ENCODE measurements at places on chromosomes 1 and 21.
A peak's percentile ranks its signal among the peaks of the same experiment; 100 is the strongest.

DNA sequence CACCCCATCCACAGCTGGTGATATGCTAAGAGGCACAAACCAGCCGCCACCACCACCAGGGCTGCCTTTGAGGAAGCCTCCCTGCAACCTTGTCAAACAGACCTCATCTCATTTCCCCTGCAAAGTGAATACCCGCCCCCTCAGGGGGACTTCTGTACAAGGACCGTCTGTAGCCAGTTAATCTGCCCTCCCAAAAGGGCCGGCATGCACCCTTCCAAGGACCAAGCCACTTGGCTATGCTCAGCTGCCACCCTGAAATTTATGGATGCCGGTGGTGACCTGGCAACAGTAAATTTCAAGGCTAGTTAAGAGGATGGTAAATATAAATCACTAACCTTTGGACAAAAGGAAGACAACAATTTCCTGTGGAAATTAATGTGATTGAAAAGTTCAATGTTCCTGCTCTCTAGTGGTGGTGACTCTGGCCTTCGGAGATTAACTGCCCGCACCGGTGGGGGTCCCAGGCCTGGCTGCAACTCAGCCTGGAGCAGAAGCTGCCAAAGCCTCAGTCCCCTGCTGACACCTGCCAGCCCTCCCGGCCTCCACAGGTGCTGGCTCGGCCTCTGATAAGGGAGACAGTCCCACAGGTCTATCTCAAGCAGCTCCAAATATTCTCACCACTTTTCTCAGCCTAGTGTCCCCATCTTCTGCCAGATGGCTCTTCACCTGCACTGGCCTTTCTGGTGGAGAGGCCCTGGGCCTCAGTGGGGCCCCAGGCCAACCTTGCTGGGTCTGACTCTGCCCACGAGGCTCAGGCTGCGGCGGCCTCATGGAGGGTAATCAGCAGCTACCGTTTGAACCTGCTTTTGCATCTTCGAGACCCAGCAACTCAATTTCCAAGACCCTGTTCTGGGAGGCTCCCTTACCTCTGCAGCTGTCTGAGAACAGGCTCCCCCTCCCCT lies 12.2 kb downstream of the TMEM53 start:
- no peak for DNase-seq

DNA sequence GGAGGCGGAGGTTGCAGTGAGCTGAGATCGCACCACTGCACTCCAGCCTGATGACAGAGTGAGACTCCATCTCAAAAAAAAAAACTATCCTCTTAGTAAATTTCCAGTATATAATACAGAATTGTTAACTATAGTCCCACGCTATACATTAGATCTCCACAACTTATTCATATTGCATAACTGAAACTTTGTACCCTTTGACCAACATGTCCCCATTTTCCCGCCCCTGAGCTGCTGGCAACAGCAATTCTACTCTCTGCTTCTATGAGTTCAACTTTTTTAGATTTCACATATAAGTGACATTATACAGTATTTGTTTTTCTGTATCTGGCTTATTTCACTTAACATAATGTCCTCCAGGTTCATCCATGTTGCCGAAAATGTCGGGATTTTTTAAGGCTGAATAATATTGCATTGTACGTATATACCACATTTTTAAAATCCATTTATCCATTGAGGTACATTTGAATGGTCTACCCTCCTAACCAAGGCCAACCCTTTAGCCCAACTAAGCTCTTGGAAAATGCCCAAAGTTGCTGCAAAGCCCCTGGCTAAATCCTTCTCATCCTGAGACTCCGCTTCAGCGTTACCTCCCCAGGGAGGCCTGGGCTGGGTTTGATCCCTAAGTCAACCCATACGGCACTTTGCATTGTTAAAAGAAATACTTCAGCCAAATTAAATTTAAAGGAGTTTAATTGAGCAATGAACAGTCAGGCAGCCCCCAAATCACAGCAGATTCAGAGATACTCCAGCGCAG lies 34.2 kb downstream of the NEK2 start:
- no peak for DNase-seq

DNA sequence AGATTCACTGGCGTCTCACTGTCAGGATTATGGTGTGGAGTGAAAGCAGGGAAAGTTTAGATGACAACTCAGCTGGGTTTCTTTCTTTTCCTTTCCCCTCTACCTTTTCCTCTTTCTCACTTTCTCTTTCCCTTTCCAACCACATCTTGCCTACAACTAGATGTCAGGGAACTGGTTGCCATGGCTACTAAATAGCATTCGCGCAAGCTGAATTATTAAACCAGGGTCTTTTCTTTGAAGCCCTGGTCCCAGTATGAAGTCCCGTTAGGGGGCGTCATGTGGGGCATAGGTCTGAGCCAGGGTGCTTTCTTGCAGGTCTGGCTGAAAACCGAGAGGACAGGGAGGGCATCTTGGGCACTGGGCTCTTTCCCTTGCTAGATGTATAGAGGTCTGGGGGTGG lies 168.4 kb upstream of the CACNA1E start:
- DNase-seq = no peak

DNA sequence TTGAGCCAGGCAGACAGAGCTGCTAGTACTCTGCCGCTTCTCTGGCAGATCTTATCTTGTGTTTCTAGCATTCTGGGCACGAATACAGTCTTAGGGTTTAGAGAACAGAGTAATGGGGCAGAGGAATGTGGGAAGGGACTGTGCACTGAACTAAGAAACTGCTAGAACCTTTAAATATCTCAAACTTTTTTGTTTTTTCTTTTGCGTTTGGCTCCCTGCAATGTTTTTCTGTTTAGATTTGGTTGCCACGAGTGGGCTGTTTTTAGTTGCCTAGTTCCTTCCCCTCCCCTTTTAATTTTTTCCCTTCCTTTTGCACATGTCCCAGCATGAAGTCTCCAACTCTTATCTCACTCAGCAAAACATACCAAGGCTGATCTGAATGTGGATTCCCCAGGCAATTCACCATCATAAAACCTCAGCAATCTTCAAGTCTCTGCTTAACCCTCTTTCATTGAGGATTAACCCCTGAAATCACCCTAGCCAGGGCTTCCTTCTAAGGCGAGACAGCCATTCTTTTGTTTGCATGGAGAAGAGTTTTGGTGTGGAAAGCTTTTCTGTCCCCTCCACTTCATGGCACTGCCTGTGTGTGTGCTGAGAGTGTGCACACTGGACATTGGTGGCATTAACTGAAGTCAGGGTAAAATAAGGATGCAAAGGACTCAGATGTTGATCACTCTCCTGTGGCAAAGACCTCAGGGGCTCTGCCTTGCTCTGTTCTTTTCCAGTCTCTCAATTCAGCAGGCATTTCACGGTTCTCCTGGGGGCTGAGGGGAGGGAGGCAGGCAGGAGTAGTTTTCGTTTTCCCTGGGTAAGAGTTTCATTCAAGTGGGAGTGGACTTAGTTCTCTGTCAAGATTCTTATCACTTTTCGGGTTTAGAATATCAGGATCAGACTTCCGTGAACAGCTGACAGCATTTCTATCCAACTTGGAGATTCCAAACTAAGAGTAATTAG lies 2.8 kb upstream of the ATF3 start:
- no peak for DNase-seq

GRCh38 chr1:91885213-91885715 lies 687 bp downstream of the TGFBR3 start:
- DNase-seq = no peak

- DNase-seq = peak; percentile 72
Measured at GRCh38 chr1:205273551-205273982, 45.8 kb downstream of the TMCC2 start.

GRCh38 chr1:191729742-191730141 lies 428.5 kb upstream of the RGS18 start:
- DNase-seq = no peak

DNA sequence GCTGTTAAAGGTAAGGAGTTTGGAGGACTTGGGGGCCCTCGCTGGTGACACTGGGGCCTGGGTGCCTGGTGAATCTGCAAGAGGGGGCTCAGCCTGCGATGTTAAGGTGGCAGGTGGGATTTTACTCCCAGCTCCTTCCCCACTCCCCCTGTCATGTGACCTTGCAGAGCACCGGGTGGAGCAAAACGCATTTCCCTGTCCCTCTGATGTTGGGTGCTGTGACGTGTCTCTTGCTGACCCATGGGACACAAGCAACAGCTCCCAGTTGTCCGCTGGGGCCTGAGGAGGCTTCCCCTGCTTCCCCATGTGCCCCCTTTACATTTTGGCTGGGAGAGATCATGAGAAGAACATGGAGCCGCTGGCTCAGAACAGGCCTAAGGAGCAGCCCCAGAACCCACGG lies 319.0 kb downstream of the MATN1 start:
- no peak for DNase-seq

GRCh38 chr1:230385158-230385450 lies 41.0 kb downstream of the PGBD5 start:
- DNase-seq = no peak

DNA sequence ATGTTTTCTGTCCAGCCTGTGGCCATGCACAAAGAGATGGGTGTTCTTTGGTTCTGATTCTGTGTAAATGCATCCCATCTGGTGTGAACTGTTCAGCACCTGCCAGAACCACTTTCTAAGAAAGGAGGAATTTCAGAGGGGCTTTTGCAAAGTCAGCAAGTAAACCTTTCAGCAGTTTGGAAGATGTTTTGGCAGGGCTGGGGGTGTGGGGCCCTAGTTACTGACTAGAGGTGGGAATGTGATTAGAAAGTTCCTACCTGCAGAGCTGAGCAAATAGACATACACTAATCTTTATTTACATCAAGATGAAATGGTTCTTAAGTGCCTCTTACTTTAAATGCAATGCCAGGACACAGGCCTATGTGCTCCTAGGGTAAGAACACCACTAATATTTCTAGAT lies 378.1 kb upstream of the USP24 start:
- DNase-seq = no peak

DNA sequence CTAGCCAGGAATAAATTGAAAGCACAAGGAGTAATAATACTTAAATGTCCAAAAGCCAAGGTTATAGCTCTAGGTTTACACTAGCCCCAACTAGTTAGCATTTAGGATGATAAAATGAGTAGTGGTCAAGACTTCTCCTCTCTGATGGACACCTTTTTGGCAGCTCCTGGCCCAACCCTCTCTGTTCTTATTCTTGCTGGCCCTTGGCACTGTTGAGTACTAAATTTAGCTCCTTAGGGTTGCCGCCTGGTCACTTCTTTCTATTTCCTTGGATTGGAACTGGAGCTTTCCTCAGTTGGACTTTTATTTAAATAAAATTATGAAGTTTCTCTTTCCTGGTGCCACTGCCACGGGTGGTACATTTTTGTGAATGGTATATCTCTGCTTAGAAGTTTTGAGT lies 28.3 kb downstream of the ARID1A start:
- no peak for DNase-seq

DNA sequence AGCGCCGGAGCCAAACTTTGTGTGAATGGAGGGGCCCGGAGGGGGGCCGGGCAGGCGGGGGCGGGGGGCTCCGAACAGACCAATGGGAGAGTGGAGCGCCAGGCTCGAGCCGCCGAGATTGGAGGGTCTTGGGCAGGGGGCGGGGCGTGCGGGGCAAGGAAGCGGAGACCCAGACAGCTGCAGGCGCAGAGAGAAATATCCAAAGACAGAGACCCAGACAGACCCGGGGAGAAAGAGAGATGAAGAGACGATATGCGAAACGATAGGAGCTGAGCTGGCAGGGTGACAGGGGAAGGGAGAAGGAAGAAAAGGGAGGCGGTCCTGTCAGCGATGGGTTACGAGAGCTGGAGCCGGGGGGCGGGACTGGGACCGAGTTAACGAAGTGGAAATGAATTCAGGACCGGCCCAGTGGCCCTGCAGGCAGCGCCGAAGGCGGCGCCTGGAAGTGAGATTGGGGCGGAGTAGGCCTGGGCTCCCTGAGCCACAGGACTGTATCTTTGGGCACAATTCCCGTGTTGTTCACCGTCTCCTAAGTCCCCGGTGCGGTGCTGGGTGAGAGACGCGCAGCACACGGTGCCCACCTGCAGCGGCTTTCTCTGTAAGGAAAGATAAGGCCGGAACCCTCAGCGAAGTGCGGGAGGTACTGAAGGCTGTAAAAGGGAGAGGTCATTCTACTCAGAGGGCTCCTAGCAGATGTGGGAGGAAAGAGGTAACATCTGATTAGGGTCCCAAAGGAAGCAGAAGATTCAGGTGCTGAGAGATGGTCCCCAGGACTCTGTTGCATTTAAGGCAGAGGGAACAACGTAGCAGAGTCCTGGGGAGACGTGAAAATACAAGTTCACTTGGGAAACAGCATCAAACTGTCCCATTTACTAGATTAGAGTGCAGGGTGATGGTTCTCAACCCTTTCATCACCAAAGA lies 543 bp upstream of the KCNJ10 start:
- DNase-seq = peak; percentile 53

GRCh38 chr21:32768530-32768929 lies 3.0 kb downstream of the PAXBP1 start:
- no peak for DNase-seq

DNA sequence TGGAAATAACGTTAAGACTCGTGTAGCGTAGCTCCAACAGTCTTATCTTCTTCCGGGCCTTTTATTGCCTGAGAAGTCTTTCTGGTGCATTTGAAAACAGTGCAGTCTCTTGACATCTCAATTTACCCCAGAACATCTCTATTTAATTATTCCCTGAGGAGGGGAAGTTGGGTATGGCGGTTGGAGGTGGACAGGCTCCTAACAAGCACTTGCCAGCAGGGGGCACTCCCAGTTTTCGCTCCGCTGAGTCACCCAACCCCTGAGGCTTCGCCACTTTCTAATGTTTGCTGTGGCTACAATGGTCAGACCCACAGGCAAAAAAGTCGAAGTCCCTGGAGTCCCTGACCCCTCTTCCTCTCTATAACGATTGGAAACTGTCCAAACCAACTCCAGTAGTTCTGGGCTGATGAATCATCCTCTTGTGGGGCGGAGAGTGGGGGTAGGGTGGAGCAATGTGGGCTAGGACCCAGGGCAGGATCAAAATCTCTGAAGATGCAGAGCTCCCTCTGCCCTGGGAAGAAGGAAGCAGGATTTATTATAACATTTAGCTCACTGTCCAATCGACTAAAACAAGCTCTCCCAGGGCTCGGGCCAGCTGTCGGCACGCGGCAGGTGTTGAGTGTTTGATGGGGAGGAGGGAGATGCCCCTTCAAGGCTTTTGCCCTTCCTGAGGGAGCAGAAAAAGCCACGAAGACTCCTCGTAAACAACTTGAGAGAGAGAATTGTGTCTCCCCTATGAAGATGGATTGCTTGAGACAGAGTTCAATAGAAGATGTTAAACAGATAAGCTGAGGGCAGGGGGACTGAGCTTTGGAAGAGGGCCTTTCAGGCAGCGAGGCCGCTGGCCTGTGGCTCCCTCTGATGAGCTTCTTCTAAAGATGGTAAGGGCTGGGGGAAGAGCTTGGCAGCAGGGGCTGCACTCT lies 85.7 kb downstream of the BRINP2 start:
- no peak for DNase-seq

- no peak for DNase-seq
Measured at GRCh38 chr1:56897150-56898004, 42.8 kb downstream of the C8A start.

- no peak for DNase-seq
Measured at GRCh38 chr1:16066245-16066644, 7.2 kb downstream of the FAM131C start.

DNA sequence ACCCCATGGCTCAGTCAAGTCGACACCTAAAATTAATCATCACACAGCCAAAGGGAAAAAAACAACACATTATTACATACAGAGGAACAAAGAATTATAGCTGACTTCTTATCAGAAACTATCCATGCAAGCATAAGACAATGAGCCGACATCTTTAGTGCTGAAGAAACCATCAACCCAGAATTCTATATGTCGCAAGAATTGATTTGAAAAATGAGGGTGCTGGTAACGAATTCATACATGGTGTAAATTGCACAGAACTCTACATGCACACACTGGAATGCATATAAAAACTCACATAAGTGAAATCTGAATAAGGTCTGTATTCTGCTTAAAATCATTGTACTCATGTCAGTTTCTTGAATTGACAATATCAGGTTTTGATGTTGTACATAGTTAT lies 25.0 kb upstream of the EIF4G3 start:
- no peak for DNase-seq

GRCh38 chr1:1326075-1326605 lies 1.5 kb downstream of the CPTP start:
- DNase-seq = no peak

- no peak for DNase-seq
Measured at GRCh38 chr1:37288900-37289299, 185.5 kb upstream of the ZC3H12A start.

All from stimulated activated CD8-positive, alpha-beta memory T cell treated with anti-CD3 and anti-CD28 coated beads, Interleukin-7, amount 100 ng/mL, for 1 hour (primary cell).